ENCODE measurements at places on chromosomes 4 and X.
A peak's percentile ranks its signal among the peaks of the same experiment; 100 is the strongest.

- H3K27me3 ChIP-seq = peaks cover 98% of the 10 kb centered on the region
- no peaks in the 10 kb centered on the region for H3K36me3 ChIP-seq
- no peak for DNase-seq
- peak overlapping the region; percentile 20 for H3K4me3 ChIP-seq
- peaks cover 8% of the 10 kb centered on the region for H3K4me1 ChIP-seq
Observed at GRCh38 chr4:174214101-174214878, 69.2 kb downstream of the FBXO8 start.

DNA sequence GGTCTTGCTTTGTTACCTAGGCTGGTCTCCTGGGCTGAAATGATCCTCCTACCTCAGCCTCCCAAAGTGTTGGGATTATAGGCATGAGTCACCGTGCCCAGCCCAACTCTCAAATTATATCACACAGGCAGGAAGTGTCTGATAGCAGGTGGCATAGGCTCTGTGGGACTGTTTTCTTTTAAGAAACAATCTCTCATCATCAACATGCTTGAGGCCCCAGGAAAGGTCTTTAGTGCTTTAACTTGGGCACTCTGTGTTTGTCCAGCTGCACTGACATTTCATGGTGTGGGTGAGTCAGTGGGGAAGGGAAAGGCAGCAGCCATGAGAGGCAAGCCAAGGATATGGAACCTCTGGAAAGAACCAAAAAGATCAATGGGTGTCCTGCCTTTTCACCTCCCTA, 88.1 kb upstream of the TSPAN5 start:
- H3K36me3 ChIP-seq = no peaks in the 10 kb centered on the region
- no peak for DNase-seq
- H3K4me1 ChIP-seq = no peaks in the 10 kb centered on the region
- no peak overlapping the region for H3K4me3 ChIP-seq

GRCh38 chr4:66059556-66059955, 389.3 kb upstream of the EPHA5 start:
- no peak for DNase-seq
- no peaks in the 10 kb centered on the region for H3K4me1 ChIP-seq
- H3K4me3 ChIP-seq = no peak overlapping the region
- H3K27me3 ChIP-seq = no peaks in the 10 kb centered on the region
- H3K36me3 ChIP-seq = no peaks in the 10 kb centered on the region
- no peak overlapping the region for H3K27ac ChIP-seq

DNA sequence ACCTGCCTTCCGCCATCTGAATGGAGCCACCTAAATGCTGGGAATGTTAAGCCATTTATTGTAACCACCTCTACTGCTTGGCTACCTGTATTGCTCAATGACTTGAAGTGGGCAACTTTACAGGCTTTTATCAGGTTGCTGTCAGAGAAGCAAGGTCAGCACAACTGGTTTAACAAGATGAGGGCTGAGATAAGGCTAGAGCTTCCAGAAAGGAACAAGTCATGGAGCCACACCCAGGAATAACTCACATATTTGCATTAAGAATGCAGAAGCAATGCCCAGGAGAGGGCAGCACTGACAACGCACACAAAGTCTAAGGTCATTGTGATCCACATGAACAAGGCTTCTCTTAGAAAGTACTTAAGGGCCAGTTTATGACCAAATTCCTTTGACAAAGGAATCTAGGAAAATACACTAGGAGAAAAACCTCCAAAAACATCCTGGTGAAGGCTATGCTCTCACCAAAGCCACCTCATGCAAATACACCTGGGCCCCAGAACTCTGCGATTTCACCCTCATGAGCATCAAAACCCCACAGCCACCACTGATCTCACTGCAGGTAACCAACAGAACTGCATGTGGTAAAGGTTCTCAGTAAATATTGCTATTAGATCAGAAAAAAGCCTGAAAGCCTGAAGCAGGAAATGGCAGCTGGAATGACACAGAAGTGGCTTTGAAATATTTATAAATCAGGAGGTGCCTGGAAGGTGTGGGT, 15.0 kb upstream of the STS start:
- H3K4me3 ChIP-seq = no peak overlapping the region
- H3K36me3 ChIP-seq = peaks cover 26% of the 10 kb centered on the region
- no peak overlapping the region for H3K27ac ChIP-seq
- H3K27me3 ChIP-seq = no peaks in the 10 kb centered on the region

- no peak overlapping the region for H3K4me3 ChIP-seq
- no peak overlapping the region for H3K27ac ChIP-seq
- H3K4me1 ChIP-seq = no peaks in the 10 kb centered on the region
- DNase-seq = no peak
- H3K36me3 ChIP-seq = no peaks in the 10 kb centered on the region
- no peaks in the 10 kb centered on the region for H3K27me3 ChIP-seq
Observed at GRCh38 chr4:63563288-63564014, 845.8 kb downstream of the TECRL start.

GRCh38 chr4:142345924-142346323, 500.2 kb downstream of the INPP4B start:
- no peaks in the 10 kb centered on the region for H3K27me3 ChIP-seq
- no peaks in the 10 kb centered on the region for H3K4me1 ChIP-seq
- DNase-seq = no peak
- no peak overlapping the region for H3K27ac ChIP-seq
- H3K4me3 ChIP-seq = no peak overlapping the region

- H3K27me3 ChIP-seq = no peaks in the 10 kb centered on the region
- no peaks in the 10 kb centered on the region for H3K36me3 ChIP-seq
- no peak for DNase-seq
- no peak overlapping the region for H3K27ac ChIP-seq
- H3K4me1 ChIP-seq = peaks cover 15% of the 10 kb centered on the region
Observed at GRCh38 chrX:77922787-77923186, 12.3 kb downstream of the ATP7A start.

- H3K4me3 ChIP-seq = no peak overlapping the region
- no peak overlapping the region for H3K27ac ChIP-seq
- H3K27me3 ChIP-seq = no peaks in the 10 kb centered on the region
- H3K36me3 ChIP-seq = no peaks in the 10 kb centered on the region
- no peak for DNase-seq
Observed at GRCh38 chr4:177256950-177257349, 52.7 kb upstream of the NEIL3 start.

DNA sequence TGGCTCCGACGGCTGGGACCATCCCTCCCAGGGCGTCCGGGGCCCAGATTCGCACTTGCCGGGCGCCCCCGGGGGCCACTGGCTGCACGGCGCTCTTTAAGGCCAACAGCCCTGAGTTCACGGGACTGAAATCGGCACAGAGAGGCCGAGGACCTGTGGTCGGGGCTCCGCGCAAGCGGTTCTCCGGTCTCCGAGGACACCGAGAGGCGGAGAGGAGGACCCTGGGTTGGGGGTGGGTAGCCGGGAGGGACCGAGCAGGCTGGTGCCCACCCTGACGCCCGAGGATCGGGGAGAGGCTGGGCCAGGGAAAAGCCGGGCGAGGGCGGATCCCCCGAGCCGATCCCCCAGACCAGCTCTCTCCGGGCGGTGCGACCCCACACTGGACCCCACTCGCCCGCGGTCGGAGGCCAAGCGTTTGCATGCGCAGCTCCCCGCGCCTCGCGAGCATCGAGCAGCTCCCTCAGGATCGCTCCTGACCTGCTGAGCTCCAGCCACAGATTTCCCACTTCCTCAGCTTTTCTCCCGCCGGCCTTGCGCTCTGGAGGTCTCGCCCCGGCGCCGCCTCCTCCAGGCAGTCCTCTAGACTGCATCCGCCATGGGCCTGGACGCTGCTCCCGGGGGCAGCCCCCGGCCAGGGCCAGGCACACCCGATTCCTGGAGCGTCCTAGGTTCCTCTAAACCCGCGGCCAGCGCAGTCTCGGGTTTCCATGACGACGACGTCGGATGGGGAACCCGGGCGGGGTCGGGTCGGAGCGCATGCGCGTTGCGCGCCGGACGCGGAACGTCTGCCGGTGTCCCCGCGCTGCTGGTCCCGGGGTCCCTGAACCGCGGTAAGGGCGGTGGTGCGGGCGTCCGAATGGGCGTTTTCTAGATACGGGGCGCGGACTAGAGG, 17.6 kb upstream of the NAT8L start:
- H3K27me3 ChIP-seq = peaks cover 56% of the 10 kb centered on the region
- peak overlapping the region; percentile 79 for H3K4me3 ChIP-seq
- H3K4me1 ChIP-seq = peaks cover 19% of the 10 kb centered on the region

DNA sequence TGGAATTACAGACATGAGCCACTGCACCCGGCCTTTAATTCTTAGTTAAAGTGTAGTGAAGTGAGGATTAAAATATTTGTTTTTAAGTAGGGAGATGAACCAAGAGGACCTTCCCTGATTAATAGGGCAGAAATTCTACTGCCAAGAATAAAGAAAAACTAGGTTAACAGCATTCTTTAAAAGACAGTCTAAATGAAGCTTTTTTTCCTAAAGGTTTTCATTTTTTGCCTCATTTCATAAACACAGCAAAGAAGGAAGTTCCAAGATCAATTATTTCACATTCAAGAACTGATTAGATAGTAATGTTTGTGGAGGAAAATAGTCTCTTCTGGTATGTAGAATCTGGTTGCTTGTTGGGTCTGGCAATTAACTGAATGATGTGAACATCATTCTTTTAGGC, 112.1 kb upstream of the ARSJ start:
- no peaks in the 10 kb centered on the region for H3K27me3 ChIP-seq
- H3K4me3 ChIP-seq = no peak overlapping the region
- no peaks in the 10 kb centered on the region for H3K36me3 ChIP-seq
- no peak for DNase-seq

DNA sequence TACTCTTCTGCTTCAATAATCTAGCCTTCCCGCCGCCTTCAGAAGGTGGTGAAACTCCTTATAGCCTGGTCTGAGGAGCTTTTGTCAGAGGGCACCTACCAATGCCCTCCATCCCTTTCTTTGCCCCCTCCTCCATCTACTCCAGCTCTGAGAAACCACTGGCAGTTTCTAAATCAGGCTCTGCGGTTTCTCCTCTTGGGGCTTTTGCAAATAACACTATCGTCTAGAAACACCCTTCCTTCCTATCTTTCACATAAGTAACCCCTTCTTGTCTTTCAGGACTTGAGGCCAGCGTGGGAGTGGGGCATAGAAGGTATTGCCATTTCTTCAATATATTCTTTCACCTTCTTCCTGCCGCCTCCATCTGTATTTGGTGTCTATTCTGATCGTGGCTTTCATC, 1.2 kb upstream of the EFHC2 start:
- H3K4me3 ChIP-seq = peak overlapping the region; percentile 41
- no peak overlapping the region for H3K27ac ChIP-seq
- peak; percentile 3 for DNase-seq

- no peaks in the 10 kb centered on the region for H3K4me1 ChIP-seq
- H3K27ac ChIP-seq = no peak overlapping the region
- H3K27me3 ChIP-seq = peaks cover 3% of the 10 kb centered on the region
- no peak overlapping the region for H3K4me3 ChIP-seq
Observed at GRCh38 chrX:108053218-108053617, 8.4 kb downstream of the VSIG1 start.

DNA sequence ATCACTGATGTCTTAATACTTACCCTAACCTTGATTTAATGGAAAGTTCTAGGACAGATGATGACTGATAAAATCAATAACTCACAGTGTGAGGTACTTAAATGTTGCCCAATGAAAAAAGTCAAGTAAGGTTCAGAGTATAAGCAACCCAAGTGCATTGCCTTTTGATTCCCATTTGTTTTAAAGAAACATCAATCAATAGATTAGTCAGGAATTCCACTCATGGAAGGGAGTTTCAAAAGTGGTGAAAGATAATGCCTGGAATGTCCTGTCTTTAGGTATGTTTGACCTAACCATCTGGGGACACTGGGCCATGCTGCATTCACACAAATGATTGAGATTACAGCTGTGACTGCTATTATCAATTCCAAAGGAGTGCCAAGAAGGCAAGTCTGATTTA, 259.7 kb downstream of the PPARGC1A start:
- H3K4me1 ChIP-seq = no peaks in the 10 kb centered on the region
- no peak for DNase-seq
- no peak overlapping the region for H3K4me3 ChIP-seq
- no peaks in the 10 kb centered on the region for H3K36me3 ChIP-seq
- H3K27ac ChIP-seq = no peak overlapping the region

DNA sequence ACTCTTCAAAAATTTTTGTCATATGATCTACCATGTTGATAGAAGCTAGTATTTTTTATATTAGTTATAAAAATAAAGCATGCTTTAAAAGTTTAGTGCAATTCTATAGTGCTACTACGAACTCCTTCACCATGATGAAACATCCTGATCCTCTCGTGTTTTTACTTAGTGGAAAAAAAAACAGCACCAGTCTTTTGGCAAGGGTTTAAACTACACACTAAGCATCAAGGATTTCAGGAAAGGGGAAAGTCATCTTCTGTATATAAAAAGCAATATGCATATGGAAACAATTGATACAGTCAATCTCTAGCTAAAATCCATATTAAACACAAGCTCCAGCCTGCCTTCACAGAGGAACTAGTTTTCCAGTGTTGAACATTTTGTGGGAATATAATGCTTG, 18.7 kb downstream of the CHM start:
- peaks cover 3% of the 10 kb centered on the region for H3K4me1 ChIP-seq
- DNase-seq = no peak
- H3K4me3 ChIP-seq = no peak overlapping the region
- H3K27me3 ChIP-seq = no peaks in the 10 kb centered on the region
- H3K27ac ChIP-seq = no peak overlapping the region
- peaks cover 7% of the 10 kb centered on the region for H3K36me3 ChIP-seq

DNA sequence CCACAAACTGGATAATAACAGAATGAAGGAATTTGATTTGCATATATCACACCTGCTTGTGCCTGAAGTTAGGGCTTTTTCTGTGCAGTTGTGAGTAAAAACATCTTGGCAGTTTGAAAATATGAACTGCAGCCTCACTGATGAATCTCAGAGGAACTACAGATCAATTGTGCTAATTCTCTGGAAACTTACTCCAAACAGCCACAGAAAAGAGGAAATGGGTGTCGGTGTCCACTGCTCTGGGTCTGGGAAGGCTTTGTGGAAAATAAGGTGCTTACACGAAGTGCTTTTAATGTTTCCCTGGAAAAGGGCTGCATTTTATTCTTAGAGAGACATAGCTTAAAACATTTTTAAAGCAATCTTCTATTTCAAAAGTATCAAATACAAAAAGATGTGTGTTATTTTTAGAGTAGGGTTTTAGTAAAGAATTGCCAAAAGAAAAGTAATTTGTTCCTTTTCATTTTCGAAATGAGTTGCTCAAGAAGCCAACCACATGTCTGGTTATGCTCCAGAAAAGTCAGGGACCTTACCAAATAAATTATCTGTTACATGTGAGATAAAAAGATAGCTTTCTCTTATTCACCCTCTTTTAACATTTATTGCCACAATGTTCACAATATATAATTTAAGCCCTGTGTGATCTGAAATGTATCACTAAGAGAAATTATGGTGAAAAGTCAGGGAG, 240.1 kb downstream of the FRAS1 start:
- H3K27ac ChIP-seq = no peak overlapping the region
- peak overlapping the region; percentile 16 for H3K4me3 ChIP-seq
- H3K36me3 ChIP-seq = no peaks in the 10 kb centered on the region
- H3K27me3 ChIP-seq = no peaks in the 10 kb centered on the region
- H3K4me1 ChIP-seq = no peaks in the 10 kb centered on the region

GRCh38 chrX:149131774-149132173, 373.3 kb downstream of the IDS start:
- no peak overlapping the region for H3K4me3 ChIP-seq
- DNase-seq = no peak
- H3K4me1 ChIP-seq = no peaks in the 10 kb centered on the region
- H3K36me3 ChIP-seq = no peaks in the 10 kb centered on the region
- H3K27me3 ChIP-seq = no peaks in the 10 kb centered on the region
- no peak overlapping the region for H3K27ac ChIP-seq

- peak overlapping the region; percentile 64 for H3K4me3 ChIP-seq
- no peak for DNase-seq
- H3K27ac ChIP-seq = no peak overlapping the region
- peaks cover 11% of the 10 kb centered on the region for H3K4me1 ChIP-seq
- H3K27me3 ChIP-seq = peaks cover 52% of the 10 kb centered on the region
- H3K36me3 ChIP-seq = no peaks in the 10 kb centered on the region
Observed at GRCh38 chr4:30718021-30718542, 2.1 kb upstream of the PCDH7 start.
